ENCODE measurements at places on chromosomes 5 and 9.

- DNase-seq, result no peak
Observed at GRCh38 chr5:150670275-150670947, 9.4 kb downstream of the MYOZ3 start.

DNA sequence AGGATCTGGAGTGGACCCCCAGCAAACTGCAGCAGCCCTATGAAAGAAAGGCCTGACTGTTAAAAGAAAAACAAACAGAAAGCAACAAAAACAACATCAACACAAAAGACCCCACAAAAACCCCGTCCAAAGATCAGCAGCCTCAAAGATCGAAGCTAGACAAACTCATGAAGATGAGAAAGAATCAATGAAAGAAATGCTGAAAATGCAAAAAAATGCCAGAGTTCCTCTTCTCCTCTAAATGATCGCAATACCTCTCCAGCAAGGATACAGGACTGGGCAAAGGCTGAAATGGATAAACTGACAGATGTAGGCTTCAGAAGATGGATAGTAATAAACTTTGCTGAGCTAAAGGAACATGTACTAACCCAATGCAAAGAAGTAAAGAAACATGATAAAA is 526.3 kb upstream of the DAB2 start:
- no peak for DNase-seq

DNA sequence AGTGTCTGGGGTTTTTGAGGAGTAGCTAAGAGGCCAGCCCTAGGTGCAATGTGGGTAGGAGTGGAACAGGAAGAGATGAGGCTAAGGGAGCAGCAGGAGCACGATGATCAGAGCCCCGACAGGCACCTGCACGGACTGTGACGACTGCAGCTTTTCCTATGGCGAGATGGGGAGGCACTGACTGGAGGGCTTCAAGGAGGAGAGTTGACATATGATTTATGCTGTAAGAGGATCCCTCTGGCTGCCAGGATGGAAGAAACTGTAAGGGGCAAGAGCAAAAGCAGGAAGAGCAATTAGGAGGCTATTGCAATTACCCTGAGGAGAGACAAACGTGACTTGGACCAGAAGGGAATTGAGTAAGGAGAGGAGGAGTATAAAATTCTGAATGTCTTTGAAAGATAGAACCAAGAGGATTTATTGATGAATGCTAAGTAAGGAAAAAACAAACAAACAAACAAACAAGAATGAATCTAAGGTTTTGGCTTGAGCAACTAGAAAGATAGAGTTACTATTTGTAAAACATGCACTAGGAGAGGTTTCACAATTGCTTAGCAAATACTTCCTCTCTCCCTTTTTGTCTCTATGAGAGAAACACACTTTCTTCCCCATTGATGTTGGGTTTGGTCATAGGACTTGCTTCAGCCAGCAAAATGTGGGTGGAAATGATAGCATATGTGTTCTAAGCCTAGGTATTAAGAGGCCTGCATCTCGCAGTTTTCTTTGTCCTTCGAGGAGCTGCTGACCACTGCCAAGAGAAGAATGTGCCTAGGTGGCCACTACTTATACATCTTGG is 32.9 kb downstream of the TRPC7 start:
- no peak for DNase-seq

GRCh38 chr9:131709771-131710431 is 30.0 kb downstream of the RAPGEF1 start:
- peak; percentile 72 for DNase-seq

DNA sequence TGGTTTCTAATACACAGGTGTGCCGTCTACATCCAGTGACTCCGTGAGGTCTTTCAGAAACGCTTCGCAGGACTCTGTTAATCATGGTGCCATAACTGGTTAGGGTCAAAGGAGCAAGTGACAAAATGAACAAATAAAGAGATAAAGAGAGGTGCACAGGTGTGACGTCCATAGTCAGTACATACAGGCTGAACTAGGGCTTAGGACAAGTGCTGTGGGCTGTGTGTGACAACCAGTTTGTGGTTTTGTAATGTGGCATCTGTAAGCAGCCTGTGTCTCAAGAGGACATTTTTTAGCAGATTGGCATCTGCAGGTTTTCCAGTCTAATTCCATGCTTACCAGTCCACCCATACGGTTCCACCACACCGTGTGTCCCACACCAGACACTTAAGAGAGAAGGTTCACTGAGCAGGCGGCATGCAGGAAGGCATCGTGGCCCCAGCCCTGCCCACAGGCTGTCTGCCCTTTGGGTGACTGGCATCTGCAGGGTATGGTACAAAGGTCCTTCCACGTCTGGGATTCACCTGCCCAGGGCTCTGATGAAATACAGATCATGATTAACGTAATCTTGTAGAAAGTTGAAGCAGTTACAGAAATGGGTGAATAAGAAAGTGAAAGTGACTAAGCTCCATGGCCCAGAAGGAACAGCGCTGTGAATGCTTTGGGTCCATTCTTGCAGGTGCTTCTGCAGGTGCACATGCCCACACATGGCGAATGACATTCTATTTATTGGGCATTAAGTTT is 26.9 kb downstream of the SRD5A1 start:
- no peak for DNase-seq

GRCh38 chr9:127927201-127927987 is 3.2 kb downstream of the PIP5KL1 start:
- no peak for DNase-seq

- DNase-seq, result no peak
Observed at GRCh38 chr9:106773750-106774149, 89.2 kb upstream of the ZNF462 start.

DNA sequence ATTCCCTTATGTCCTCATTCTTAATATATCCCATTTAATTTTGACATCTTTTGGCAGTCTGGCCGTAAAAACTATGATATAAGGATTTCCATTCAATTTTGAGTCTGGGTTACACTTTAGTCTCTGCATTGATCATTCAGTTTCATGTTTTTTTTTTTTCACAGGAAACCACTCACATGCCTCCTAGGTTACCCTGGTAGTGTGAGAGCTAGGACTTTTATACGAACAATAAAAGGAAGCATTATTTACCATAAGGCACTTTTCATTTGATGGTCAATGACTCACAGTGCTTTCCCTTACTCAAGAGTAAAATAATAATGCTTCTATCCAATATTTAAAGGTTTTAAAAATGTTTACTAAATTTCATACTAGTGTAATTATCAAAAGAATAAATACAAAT is 16.4 kb upstream of the DMAC1 start:
- DNase-seq, result peak; percentile 51

GRCh38 chr5:115435778-115436712 is 108.5 kb downstream of the FEM1C start:
- DNase-seq, result peak; percentile 66

- no peak for DNase-seq
Observed at GRCh38 chr5:154505567-154505966, 27.5 kb upstream of the HAND1 start.

DNA sequence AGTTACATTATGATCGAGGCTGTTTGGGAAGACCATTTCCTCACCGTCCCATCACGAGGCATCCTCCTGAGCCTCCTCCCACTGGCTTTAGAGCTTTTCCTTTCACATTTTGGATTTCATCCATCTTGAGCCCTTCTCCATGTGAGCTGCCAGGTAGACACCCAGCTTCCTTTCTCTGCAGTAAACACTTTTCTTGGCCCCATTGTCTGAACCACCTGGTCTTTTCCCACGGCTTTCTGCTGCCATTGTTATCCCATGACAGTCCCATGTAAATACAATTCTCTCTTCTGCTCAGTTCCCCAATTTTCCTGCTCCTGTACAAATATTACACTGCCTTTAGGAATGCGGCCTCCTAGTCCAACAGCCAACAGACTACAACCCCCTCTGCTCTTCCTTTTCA is 24.1 kb downstream of the UBE2QL1 start:
- DNase-seq, result no peak

DNA sequence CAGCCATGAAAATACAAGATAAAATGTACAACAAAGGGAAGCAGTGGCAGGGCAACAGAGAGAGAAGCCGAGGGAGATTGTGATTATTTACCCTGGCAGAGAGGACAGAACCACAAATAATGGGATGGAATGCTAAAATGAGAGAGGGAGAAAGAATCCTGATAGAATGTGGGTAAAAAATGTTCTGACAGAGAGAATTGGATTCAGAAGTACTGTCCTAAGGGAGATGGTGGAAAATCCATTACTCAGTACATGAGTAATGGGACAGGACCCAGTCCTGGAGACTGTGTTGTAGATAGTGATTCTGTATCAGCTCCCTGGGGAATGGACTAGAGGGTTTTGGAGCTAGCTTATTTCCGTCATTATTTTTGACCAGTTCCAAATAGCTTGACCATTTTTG is 831.5 kb downstream of the MAT2B start:
- no peak for DNase-seq

DNA sequence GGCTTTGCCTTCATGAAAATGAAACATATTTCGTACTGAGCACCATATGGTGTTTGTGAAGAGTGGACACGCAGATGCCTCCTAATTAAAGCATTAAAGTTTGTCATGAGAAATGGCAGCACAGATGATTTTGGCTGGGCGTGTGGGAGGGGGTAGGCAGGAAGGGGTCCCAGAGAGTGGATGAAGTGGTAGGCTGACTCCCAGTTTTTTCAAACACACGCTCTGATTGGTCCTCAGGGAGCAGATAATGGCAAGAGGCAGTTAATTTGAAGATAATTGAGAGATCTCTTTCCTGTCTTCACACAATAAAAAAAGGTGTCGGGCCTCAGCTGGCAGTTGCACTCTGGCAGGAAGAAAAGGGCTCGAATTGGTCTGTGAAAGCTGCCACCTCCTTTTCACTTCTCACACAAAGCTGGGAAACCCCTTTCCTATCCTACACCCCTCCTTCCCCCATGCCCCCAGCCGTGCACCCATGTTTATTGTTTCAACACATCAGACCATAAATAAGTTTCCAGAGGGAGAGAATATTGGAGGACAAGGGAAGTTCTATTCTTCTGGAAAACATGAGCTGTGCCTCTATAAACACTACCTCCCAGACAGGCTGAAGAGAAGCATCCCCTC is 429.6 kb downstream of the ARHGEF28 start:
- no peak for DNase-seq

GRCh38 chr5:154198611-154199230 is 8.2 kb downstream of the GALNT10 start:
- no peak for DNase-seq

DNA sequence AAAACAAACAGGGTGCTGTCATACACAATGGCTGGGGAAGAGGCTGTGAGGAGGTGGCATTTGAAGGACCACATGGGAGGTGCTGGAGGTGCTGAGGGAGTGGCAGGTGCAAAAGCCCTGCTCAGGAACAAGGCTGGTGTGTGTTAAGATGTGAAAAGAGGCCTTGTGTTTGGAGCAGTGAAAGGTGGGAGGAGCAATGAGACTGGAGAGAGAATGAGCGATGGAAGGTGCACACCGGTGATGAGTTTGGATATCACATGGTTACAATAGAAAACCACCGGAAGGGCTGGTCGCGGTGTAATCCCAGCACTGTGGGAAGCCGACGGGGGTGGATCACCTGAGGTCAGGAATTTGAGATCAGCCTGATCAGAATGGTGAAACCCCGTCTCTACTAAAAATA is 9.2 kb upstream of the FIBCD1 start:
- no peak for DNase-seq

GRCh38 chr9:135512241-135512603 is 9.0 kb upstream of the LCN1 start:
- DNase-seq, result no peak

DNA sequence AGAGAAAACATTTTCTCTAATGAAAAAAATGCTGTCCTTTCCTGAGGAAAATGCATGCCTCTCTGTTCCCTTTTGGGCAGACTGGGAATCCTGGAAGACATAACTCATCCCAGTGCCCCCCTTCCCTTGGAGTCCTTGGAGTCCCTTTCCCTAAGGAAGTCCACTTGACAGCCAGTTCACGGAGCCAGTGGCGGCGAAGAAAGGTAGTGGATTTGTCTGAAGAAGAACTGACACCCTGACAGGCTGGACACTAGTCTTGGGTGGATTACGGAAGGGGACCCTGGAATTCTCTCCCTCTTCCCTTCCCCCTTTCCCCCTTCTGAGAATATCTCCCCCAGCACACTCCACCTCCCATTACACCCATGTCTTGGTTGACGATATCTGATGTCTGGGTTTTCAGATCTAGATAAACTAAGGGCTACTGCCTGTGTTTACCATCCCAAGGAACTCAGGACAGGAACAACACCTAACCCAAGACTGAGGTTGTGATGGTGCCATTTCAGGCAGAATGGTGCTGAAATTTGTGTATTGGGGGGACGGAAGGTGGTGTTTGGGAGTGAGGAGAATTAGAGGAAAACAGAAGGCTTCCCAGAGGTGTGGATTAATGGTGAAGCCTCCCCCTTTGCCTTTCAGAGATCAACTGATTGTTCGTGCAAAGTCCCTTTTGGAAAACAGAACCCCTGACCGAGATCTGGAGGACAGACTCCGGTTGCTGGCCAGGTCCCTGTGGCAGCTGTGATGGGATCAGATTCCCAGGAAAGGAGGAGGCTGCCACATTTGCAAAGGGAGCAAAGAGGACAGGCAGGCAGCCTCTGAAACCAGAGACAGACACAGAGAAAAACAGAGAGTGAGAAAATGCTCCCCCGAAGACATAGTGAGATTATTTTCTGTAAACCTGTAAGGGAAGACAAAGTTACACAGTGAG is 704 bp downstream of the SPARC start:
- no peak for DNase-seq

GRCh38 chr9:13146840-13147239 is 132.7 kb downstream of the MPDZ start:
- DNase-seq, result no peak

DNA sequence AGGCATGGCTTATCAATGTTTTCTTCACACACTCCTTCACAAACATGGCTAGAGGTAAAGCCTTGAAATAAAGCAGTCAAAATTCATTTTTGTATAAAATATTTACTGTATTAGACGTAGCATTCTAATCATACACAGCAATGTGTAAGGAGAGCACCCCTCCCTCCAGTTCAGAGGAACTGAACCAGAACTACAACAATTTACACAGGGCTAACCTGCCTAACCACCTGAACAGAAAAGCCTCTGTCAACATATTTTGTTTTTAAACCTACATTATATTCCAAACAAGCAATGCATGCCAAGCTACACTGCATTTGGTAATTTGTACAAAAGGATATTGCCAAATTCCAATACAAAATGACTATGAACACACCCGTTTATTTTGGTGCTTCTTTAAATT is 41.6 kb downstream of the MLLT3 start:
- DNase-seq, result no peak

DNA sequence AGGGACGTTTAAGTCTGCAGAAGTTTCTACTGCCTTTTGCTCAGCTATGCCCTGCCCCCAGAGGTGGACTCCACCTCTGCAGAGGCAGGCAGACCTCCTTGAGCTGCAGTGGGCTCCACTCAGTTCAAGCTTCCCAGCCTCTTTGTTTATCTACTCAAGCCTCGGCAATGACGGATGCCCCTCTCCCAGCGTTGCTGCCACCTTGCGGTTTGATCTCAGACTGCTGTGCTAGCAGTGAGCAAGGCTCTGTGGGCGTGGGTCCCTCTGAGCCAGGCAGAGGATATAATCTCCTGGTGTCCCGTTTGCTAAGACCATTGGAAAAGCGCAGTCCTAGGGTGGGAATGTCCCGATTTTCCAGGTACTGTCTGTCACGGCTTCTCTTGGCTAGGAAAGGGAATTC is 2188.5 kb upstream of the WWC1 start:
- DNase-seq, result no peak

- DNase-seq, result no peak
Observed at GRCh38 chr9:78893774-78894401, 597.0 kb downstream of the PSAT1 start.

- no peak for DNase-seq
Observed at GRCh38 chr5:172768098-172768572, 2.9 kb downstream of the DUSP1 start.
